ENCODE measurements at places on chromosomes 6 and 20.

- no peak for DNase-seq
Measured at GRCh38 chr6:11535801-11536230, 1.7 kb upstream of the TMEM170B start.

GRCh38 chr6:38959138-38959537, 89.4 kb upstream of the GLP1R start:
- no peak for DNase-seq

GRCh38 chr20:9492067-9492466, 22.3 kb upstream of the LAMP5 start:
- no peak for DNase-seq

GRCh38 chr6:113476937-113477839, 380.0 kb upstream of the MARCKS start:
- no peak for DNase-seq

GRCh38 chr6:17161076-17161475, 59.2 kb downstream of the STMND1 start:
- no peak for DNase-seq

DNA sequence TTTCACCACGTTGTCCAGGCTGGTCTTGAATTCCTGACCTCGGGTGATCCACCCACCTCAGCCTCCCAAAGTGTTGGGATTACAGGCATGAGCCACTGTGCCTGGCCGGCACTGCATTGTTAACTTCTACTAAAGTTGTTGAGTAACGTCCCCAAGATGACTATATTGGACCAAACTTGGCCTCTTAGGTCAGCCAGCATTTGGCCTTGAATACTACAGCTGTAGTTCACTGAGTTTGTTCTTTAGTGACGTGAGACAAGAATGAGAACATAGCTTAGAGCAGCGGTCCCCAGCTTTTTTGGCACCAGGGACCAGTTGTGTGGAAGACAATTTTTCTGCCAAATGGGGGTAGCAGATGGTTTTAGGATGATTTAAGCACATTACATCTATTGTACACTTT, 237.1 kb downstream of the TBC1D7 start:
- no peak for DNase-seq

GRCh38 chr20:49887251-49888211, 27.8 kb downstream of the SPATA2 start:
- no peak for DNase-seq

- DNase-seq = no peak
Measured at GRCh38 chr20:6468423-6469116, 298.9 kb upstream of the BMP2 start.

DNA sequence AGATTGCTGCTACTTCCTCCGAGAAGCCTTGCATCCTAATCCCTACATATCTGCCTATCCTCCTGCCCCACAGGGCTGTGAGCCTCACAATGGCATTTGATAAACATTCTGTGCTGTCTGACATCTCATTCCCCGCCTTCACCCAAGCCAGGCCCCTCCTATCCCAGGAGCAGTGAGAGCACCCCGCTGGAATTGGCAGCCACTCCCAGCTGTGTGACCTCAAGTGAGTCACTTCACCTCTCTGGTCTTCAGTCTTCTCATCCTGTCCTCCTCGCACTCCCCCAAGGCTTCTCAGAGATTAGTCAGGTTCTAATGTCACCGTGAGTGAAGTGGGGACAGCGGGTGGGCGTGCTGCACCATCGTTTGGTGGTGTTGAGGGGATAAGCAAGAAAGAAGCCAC, 81.7 kb downstream of the CDH22 start:
- DNase-seq = peak; percentile 12

DNA sequence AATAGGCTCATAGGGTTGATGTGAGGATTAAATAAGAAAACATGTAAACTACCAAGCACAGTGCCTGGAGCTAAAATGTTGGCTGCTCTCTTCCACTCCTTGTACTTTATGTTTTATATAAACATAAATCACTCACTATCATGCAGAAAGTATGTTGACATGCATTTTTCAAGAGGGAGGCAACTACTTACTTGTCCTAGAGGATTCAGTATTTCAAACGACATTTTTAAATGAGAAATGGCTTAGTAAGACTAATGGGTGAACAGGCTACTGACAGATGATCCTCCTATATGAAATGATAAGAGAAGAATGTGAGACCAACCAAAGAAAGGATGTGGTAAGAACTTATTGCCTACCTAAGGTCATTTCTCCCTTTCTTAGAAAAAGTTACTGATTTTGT, 21.0 kb downstream of the LATS1 start:
- DNase-seq = no peak

GRCh38 chr6:7469696-7470095, 71.8 kb upstream of the DSP start:
- DNase-seq = no peak

DNA sequence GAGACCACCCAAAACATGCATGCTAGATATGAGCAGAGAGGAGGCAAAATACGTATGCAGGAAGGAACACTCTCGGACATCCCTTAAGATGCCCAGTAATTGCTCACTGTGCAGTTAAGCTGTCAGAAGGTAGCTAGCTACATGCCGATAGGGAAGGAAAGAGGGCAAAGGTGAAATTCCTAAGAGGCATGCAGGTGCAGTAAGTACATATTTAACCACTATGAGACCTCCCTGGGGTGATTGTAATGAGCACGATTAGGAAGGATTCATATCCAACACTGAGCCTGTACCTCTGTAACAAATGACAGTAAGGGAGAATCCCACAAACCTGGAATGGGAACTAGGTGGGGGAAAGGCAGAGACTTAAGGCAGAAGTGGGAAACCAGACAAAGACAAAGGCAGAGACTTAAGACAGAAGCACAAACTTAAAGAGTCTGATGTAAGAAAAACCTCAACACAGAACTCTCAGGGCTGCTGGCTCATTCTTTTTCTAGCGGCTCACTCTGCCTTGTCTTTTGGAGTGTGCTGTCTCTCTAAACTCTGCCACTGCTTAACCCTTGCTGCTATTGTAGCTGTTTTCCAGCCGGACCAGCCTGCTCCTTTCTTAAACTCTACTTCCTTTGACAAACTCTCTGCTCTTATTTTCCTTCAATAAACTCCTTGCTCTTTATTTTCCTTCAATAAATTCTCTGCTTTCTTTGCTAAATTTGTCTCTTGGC, 148.1 kb downstream of the UBE3D start:
- DNase-seq = no peak

- DNase-seq = no peak
Measured at GRCh38 chr20:37331060-37331857, 14.7 kb upstream of the SRC start.

DNA sequence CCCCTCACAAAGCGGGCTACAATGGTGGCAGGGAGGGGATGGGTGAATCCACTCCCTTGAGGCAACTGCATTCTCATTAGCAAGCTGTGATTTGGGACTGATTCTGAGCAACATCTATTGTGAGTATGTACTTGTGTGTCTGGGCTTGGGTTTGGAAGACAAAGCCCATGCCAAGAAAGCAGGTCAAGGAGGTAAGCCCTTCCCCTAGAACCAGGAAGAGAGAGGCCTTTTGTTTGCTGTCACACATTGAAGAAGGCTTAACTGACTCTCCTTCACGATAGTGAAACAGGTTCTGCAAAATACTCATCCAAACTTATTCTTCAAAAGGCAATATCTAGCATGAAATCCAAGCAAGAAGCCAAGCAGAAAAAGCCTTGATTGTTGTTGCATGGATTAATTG, 403.1 kb upstream of the ID4 start:
- DNase-seq = no peak

Data from stimulated activated naive CD8-positive, alpha-beta T cell treated with anti-CD3 and anti-CD28 coated beads, Interleukin-15, Interleukin-2, amounts not matched to agents 100 U/mL and 50 U/mL, for 24 hours (primary cell).